ENCODE measurements at places on chromosomes 1 and 21. TPM values are rescaled to one million over a fixed set of nuclear protein-coding genes. Genes with fewer than 3 reads are reported as not detected.

The CFAP107 gene
- total RNA-seq: not detected

The GART gene
- total RNA-seq: 125 TPM

The DVL1 gene
- 159 TPM for total RNA-seq

The CD1B gene
- not detected for total RNA-seq

The LAD1 gene
- total RNA-seq: not detected

The ARHGEF16 gene
- total RNA-seq: 0.57 TPM

The TMEM61 gene
- total RNA-seq: not detected

The LRRC38 gene
- not detected for total RNA-seq

The LRRC39 gene
- 0.57 TPM for total RNA-seq

The ERICH3 gene
- not detected for total RNA-seq

The PM20D1 gene
- not detected for total RNA-seq

The ADGRB2 gene
- 14.0 TPM for total RNA-seq

The INSRR gene
- total RNA-seq: not detected

The SPRR2G gene
- not detected for total RNA-seq

The S100B gene
- total RNA-seq: 0.29 TPM

The OLFML2B gene
- 10.7 TPM for total RNA-seq

The GPR52 gene
- total RNA-seq: 3.1 TPM

The PKN2 gene
- 40.9 TPM for total RNA-seq

The PRKAA2 gene
- 0.22 TPM for total RNA-seq

The KRTAP19-3 gene
- total RNA-seq: not detected

The C1orf116 gene
- total RNA-seq: not detected

All from placental pericyte (primary cell).